Activated naive CD4-positive, alpha-beta T cell (primary cell): ENCODE measurements at places on chromosomes 16 and 17.

DNA sequence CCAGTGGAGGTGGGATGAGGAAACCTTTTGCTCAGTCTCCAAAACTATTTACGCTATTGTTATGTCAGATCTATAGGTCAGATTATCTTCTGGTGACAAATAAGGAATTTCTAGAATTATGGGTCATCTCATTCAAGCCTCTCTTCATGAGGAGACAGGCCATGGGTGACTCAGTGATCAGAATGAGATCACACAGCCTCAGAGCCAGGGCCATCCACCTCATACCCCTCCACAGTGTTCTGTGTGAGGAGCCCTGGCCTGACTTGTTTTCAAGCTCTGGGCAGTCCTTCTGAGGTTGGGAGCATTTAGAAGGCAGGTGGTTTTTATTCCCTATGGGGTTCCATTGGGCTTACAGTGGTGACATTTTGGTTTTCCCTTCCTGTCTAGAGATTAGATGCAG, 26.5 kb downstream of the YPEL2 start:
- DNase-seq: no peak

GRCh38 chr16:55040366-55041086, 109.9 kb downstream of the IRX5 start:
- no peak for DNase-seq

GRCh38 chr16:8588682-8589056, 1.6 kb downstream of the TMEM114 start:
- no peak for DNase-seq

DNA sequence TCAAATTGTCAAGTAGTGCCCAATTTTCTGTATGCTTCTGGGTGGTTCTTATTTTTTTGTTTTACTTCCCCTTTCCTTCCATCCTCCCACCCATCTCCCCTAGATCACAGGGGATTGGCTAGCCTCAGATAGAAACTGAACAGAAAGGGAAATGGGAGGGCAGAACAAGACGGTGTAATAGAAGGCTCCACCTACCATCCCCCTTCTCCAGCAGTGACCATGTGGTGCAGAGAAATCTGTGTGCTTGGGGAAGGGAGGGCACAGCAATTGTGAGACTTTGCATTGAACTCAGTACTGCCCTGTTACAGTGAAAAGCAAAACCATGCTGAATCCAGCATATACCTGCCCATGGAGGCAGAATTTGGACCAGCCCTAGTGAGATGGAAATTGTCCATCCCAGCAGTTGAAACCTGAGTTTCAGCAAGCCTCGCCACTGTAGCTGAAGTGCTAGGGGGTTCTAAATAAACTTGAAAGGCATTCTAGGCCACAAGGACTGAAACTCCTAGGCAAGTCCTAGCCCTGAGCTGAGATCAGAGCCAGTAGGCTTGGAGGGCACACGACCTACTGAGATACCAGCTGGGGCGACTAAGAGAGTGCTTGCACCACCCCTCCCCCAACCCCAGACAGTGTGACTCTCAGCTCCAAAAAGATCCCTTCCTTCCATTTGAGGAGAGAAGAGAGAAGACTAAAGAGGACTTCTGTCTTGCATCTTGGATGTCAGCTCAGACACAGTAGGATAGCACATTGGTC, 5.2 kb downstream of the SLFN11 start:
- DNase-seq: no peak

- no peak for DNase-seq
Observed at GRCh38 chr17:10875430-10875851, 37.6 kb upstream of the PIRT start.

- DNase-seq: no peak
Observed at GRCh38 chr17:78610951-78611511, 33.8 kb upstream of the DNAH17 start.

- no peak for DNase-seq
Observed at GRCh38 chr17:14121952-14122351, 52.6 kb downstream of the COX10 start.

DNA sequence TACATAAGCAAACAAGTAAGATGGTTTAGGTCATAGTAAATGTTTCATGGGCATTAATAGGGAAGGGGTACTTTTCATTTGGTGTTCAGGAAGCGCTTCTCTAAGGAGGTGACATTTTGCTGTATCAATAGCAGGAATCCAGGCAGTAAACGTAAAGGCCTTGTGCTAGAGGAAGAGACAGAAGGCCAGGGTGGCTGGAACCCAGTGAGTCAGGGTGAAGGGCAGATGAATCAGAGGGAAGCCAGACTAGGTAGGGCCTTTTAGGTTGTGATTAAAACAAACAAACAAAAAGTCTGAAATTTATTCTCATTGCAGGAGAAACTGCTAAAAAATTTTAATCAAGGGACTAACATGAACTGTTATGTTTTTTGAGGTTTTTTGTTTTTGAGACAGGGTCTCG, 6.5 kb downstream of the BMERB1 start:
- DNase-seq: no peak

- DNase-seq: no peak
Observed at GRCh38 chr17:40922239-40922638, 15.2 kb downstream of the KRT23 start.

GRCh38 chr17:66570447-66571195, 264.3 kb upstream of the CACNG5 start:
- DNase-seq: no peak

GRCh38 chr16:64390102-64390501, 731.8 kb downstream of the CDH11 start:
- DNase-seq: no peak

GRCh38 chr16:424623-425081, 797 bp upstream of the RAB11FIP3 start:
- DNase-seq: no peak

- no peak for DNase-seq
Observed at GRCh38 chr17:2841606-2842005, 45.4 kb downstream of the RAP1GAP2 start.
